ENCODE measurements at places on chromosomes 2 and 18. TPM values are rescaled to one million over a fixed set of nuclear protein-coding genes. Genes with fewer than 3 reads are reported as not detected.

Gene DNAJC5G
- not detected for total RNA-seq

Gene MRPL53
- total RNA-seq = 30.2 TPM

Gene ZNF2
- total RNA-seq = 4.1 TPM

GRCh38 chr2:206083602-206084438 lies 2.2 kb downstream of the INO80D start:
- no peak for DNase-seq

- DNase-seq = peak; percentile 71
These were observed 8.7 kb upstream of the KIAA2012 start for GRCh38 chr2:202064171-202064880.

GRCh38 chr2:60383401-60384143 lies 169.9 kb downstream of the BCL11A start:
- no peak for DNase-seq

Gene ASAP2
- 20.4 TPM for total RNA-seq

GRCh38 chr2:238720232-238720672 lies 127.6 kb upstream of the TWIST2 start:
- peak; percentile 22 for DNase-seq

Gene TEX44
- not detected for total RNA-seq

GRCh38 chr2:219254590-219255201 lies 978 bp upstream of the TUBA4A start:
- DNase-seq = no peak

- no peak for DNase-seq
These were observed 158.6 kb downstream of the ALPK2 start for GRCh38 chr18:58470292-58470691.

GRCh38 chr2:48228345-48228684 lies 301.6 kb upstream of the STON1 start:
- DNase-seq = no peak

DNA sequence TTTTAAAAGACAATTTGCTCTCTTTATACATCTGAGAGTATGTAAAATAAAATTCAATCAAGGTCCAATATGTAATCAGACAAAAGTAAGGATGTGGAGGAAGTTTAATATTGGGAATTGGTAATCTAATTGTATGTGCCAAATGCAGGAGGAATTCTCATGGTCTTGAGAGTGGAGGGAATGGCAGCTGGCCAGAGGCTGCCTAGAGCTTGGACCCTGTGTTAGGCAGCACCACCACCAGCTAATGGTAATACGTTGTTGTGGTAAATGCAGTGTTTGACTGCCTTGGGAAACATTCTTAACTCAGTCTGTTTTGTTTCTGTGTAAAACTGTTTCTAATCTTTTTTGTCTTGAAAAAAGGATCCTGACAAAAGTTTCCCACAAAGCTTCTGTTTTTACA lies 30.0 kb downstream of the GALNT1 start:
- DNase-seq = no peak

DNA sequence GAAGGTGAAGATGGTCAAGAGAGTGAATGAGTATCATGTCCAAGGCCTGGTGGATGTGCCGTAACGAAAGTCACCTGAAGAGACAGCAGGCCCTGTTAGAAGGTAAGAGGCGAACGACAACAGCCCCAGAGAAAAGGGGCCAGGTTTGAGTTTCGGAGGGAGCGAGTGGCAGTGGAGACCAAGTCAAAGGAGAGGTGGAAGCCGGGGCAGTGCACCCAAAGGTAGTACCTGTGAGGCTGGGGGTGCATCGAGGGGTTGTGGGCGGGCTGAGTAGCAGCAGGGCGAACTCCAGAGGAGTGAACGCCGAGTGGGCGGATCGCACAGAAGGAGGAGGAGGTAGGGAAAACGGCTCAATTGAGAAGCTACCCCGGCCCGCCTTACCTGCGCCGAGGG lies 358 bp downstream of the USP37 start:
- DNase-seq = no peak

Gene LBX2
- total RNA-seq = 0.45 TPM

GRCh38 chr2:86223140-86223926 lies 24.1 kb downstream of the MRPL35 start:
- peak; percentile 64 for DNase-seq

- DNase-seq = no peak
These were observed 702.2 kb upstream of the NRXN1 start for GRCh38 chr2:51734115-51734514.

Data from A172 (cell line).